ENCODE measurements at places on chromosomes 4 and X.

GRCh38 chrX:81195712-81196111 lies 6.0 kb downstream of the HMGN5 start:
- DNase-seq, result peak; percentile 35

- no peak for DNase-seq
Measured at GRCh38 chr4:165403048-165403447, 24.2 kb downstream of the CPE start.

DNA sequence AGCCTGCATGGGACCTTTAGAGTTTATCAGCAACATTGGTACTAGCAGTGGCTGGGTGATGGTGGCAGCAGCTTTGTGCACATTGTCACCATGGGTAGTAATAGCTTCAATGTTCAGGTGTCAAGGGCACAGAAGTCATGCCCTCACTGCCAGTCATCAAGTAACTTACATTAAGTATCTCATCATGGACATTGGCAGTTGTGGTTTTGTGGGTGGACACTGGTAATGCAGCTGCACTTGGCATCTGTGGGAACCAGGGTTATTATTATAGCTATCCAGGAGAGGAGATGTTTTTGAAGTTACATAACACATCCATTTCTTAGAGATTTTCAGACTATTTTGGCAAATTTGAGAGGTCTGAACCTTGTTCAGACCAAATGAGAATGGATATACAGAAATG lies 243.2 kb upstream of the NOCT start:
- DNase-seq, result peak; percentile 29

DNA sequence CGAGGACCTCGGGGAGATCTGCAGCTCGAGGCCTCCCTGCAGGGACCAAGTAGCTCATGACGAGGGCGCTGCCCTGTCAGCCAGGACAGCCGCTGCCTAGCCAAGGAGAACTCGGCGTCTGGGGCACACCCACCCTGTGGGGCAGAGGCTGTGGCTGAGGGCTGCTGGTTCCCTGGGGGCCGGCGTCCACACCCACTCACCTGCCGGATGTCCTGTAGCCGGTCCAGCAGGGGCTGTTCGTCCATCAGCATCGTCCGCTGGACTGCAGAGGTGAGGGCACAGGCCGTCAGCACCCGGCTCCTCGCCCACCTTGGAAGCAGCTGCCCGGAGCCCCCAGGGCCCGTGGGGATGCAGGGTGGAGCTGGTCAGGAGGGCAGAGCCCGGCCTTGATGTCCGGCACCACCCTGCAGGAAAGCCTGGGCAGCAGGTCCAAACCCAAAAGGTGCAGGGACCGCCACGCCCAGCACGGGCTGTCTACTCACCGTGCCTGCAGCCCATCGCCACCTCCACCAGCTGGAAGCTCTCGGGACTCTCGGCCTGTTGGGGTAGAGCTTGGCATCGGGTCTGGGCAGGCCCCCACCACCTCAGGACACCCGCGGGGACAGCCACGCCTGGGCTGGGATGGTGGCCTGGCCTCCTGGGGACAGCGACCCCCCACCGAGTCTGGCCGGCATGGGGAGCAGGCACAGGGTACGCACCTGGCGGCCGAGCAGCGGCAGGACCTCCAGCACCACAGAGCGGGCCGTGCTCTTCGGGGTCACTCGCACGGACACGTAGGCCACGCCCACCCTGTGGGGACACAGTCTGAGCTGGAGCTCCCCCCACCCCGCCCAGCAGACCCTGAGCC lies 6.9 kb downstream of the DGKQ start:
- no peak for DNase-seq

- DNase-seq, result no peak
Measured at GRCh38 chr4:81606801-81607501, 135.2 kb upstream of the RASGEF1B start.

- DNase-seq, result no peak
Measured at GRCh38 chr4:47054130-47054529, 22.8 kb downstream of the GABRB1 start.

DNA sequence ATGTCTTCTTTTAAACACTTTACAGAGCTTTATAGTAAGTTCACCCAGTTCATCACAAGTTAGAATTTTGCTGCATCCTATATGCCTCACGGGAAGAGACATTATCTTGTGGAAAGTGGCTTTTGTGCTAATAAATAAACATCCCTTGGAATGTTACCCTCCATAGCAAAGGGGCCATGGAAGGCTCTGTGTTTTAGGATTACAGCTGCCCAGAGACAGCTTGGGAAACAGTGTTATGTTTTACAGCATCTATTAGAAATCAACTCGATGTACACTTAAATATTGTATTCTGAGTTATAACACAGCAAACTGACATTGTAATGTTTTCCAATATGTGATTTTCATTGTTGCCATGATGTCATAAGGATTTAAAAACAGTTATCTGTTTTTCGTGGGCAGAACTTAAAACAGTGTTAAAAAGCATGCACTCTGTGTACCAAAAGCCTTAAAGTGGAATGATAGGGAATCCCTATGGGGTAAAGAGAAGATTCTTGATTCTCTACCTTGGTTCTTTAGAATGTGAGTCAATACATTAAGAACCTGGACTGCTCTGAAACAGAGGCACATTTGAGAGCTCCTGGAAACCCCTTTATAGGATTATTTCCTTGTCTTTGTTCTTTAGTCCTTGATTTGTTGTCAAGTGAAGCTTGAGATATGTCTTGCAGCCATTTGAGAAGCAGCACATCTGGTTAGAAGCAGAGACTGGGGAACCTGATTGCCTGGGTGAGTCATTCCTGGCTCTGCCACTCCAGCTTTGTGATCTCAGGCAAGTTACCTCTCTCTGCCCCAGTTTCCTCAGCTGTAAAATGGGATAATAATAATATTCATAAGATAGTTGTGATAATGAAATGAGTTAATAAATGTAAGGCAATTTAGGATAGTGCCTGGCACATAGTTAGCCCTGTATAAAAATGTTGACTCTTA lies 41.6 kb downstream of the ARHGAP10 start:
- DNase-seq, result no peak

DNA sequence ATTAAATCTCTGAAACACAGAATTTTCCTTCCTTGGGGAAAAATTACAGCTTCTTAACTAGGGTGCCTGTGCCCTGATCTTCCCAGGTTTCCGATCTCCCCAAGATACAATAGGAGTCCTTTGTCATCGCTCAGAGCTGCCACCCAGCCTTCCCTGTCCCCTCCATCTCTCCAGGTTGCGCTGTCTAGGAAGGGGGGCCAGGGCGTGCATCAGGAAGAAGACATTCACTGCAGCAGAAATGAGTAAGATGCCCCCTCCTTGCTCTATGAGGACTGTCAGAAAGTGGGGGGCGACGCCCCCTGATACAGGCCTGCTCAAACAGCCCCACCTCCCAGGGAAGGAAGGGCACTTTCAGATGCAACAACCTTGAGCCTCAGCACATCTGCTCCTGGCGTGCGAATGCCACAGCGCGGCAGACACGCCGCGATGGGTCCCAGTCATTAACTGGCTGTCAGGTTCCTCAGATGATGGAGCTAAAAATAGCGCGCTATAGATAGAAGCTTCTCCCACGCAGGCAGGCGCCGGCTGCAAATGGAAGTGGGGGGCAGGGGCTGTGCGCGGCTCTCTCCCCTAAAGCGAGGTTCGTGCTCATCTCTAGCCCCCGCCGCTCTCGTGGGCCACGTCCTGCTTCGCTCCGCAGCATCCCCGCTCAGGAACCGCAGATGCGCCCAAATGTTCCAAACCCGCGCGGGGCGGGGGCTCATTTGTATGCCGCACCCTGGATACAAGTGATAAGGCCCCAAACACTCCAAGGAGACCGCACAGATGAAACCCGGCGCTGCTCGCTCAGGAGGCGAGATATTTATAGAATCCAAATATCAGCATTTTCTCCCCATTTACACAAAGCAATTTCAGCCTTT lies 57.6 kb upstream of the LGI2 start:
- peak; percentile 62 for DNase-seq

DNA sequence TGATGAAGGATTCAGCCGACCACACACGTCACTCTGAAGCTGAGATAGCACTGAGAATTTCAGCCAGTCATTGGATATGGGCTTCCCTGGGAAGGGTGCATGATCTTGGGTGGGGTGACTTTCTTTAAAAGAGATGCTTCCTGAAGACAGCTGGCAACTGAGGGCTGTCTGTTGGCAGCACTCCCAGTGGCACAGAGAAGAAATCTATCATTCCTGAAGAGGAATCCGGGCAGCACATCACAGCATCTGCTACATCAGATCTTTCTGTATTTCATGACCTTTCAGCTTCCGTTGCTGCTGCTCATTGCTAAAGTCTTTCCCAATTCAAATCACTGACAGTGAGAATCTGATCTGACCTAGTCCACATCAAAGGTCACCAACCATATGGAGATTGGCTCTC lies 193.8 kb upstream of the RBPJ start:
- DNase-seq, result no peak

DNA sequence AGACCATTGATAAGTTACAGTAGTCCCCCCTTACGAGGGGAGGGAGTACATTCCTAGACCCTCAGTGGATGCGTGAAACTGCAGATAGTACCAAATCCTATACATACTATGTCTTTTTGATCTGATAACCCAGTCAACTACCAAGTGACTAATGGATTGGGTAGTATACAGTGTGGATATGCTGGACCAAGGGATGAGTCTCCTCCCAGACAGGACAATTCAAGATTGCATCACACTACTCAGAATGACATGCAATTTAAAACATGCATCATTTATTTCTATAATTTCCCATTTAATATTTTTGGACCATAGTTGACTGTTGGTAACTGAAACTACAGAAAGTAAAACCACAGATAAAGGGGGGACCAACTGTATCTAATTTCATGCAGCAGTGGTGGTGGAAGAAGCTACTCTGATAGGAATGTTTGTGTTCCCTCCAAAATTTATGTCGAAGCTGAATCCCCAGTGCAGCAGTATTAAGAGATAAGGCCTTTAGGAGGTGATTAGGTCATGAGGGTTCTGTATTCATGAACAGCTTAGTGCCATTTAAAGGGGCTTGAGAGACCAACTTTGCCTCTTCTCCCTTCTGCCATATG lies 11.9 kb downstream of the HADH start:
- no peak for DNase-seq

DNA sequence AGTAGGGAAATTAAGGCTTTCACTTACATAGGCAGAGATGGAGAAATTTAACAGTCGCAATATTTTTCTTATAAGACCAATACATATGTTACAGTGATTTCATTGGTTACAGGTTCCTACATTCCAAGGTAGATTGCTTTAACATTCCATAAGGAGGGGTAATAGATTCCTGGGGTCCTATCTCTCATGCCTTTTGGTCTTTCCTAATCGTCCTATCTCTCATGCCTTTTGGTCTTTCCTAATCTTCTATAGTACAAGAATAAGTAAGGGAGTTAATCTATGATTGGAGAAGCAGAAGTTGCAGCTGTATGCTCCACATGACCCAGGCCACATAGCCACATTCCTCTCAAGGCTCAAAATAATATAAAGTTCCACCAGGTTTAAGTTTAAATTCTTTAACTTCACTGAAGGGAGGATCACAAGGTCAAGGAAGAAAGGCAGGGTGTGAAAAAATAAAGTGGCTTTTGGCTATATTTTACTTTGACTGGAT lies 285.0 kb upstream of the BOD1L1 start:
- DNase-seq, result peak; percentile 39

DNA sequence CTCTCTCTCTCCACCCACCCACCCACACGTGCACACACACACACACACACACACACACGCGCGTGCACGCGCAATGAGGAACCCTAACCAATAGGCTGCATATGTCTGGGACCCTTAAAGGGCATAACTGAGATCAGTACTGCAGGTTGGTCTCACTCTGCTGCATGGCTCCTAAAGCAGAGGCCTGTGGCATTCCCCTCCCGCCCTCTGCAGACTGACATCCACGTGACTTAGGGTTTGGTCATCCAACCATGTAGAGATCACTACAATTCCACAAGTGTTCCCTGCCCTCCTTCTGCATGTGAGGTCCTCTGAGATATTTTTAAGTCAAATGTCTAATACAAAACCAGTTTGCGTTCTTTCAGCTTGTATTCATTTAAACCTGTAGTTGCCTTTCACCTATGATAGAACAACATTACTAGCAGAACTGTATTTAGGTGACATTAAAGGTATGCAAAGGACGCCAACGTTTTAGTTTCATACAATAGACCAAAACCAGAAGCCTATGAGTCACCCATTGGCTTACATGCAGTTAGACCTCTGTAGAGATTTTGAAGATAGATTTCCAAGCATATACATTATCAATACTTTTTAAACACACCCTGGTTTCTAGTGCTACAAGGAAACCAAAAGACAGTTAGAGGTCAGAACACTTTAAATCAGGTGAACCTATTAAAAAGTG lies 10.1 kb downstream of the XAGE5 start:
- DNase-seq, result no peak

DNA sequence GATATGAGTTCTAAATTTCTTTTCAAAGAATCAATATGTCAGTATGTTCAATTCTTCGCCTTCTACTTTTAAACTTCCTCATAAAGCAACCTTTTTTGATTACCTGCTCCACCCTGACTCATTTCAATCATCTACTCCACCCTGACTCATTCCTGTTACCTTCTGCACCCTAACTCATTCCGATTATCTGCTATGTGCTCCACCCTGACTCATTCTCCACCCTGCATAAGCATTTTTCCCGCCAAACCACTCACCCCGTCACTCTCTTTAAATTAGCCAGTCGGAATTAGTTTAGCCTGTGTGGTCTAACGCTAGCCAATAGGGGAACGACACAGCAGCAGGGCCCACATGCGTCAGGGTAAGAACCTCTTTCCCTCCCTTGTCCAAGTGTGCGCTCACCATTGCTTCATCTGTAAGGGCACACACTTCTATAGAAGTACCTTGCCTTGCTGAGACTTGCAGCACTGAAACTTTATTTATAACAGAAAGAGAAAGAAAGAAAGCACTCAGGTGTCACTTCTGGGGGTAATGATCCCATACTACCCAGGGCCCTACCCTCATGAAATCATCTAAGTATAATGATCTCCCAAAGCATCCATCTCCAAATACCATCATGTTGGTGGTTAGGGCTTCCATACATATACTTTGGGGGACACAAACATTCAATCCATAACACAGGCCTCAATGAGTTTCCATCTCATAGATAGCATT lies 875.2 kb downstream of the RAPGEF2 start:
- DNase-seq, result no peak

- DNase-seq, result no peak
Measured at GRCh38 chr4:77443941-77444340, 161.7 kb upstream of the CXCL13 start.

DNA sequence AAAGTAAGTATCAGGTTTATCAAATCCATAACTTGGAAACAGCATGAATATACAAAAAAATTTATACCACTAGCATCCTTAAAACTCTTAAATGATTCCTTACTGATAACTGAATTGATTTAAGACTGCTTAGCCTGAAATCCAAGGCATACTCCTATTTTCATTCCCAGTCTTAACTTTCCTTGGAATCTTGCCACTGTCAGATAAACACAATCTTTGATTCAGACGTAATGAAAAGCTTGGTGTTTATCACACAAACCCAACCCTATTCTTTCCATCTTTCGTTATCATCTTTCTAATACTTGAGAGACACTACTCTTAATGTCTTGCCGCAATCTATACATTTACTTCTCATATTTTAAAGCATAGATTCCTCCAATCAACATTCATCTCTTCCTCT lies 19.1 kb downstream of the C4orf17 start:
- no peak for DNase-seq
